ENCODE measurements at places on chromosomes 11 and 22. TPM values are rescaled to one million over a fixed set of nuclear protein-coding genes. Genes with fewer than 3 reads are reported as not detected.

- no peak for DNase-seq
These were observed 258.9 kb downstream of the BUD13 start for GRCh38 chr11:116513894-116514293.

DNA sequence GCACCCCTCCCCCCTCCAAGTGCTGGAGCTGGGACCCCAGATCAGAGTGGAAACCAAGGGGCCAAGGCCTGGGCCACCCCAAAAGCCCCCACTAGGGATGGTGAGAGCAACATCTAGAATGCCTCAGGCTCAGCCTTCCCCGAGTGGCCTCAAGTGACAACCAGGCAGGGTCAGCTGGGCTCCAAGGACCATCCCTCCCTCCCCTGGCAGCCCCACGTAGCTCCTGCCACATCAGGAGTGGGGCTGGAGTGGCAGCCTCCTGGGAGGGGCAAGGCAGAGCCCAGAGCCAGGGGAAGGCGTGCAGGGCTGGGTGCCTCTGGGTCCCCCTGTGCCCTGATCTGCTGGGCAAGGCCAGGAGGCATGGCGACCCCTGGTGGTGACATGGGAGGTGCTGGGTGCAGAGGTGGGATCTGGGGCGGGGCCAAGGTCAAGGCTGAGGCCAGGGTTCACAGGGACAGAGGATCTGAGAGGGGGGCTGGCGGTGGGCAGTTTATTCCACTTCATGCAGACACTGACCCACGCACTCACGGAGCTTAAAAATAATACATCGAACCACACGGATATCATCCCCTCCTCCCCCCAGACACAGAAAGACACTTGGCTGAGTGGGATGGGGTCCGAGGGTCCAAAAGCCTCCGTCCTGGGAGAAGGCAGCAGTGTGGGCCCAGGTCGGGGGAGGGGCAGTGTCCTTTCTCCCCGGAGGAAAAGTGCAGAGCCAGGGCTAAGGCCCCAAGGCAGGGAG is 15.8 kb upstream of the EHD1 start:
- no peak for DNase-seq

GRCh38 chr11:77374611-77375031 is 73.1 kb upstream of the GDPD4 start:
- no peak for DNase-seq

The CSKMT gene
- polyA plus RNA-seq, result 7.3 TPM

The APOBEC3H gene
- polyA plus RNA-seq, result 0.30 TPM

- no peak for DNase-seq
These were observed 37.6 kb upstream of the KLHL35 start for GRCh38 chr11:75470476-75471080.

The FXYD2 gene
- polyA plus RNA-seq, result 549 TPM

DNA sequence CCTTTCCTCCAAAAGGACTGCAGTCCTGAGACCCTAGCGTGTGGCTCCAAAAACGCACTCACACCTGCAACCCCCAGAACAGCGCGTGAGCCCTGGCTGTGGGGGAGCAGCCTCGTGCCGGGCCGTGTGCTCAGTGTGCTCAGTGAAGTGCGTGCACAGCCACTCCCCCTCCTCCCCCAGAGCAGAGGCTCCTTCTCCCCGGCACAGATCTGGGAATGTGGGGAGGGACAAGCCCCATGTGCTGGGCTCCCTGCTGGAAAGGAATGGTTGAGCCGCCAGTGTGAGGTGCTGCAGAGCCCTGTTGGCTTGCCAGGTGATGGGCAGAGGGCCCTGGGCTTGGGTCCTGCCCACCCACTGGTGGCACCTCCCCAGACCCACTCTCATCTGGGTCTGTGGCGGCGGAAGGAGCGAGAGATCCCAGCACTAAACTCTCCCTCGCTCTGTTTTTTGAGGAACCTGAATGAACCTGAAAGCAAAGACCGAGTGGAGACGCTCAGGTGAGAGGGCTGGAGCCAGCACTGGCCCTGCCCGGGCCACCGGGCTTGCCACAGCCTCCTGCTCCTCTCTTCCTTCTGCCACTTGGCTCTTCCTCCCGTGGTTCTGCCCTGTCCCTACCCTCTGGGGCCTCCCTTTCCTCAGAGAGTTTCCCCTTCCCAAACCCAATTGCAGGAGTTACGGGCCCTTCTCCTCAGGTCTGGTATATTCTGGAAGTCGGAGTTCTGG is 9.0 kb downstream of the RCOR2 start:
- no peak for DNase-seq

- no peak for DNase-seq
These were observed 157.4 kb downstream of the COMMD9 start for GRCh38 chr11:36131721-36132397.

DNA sequence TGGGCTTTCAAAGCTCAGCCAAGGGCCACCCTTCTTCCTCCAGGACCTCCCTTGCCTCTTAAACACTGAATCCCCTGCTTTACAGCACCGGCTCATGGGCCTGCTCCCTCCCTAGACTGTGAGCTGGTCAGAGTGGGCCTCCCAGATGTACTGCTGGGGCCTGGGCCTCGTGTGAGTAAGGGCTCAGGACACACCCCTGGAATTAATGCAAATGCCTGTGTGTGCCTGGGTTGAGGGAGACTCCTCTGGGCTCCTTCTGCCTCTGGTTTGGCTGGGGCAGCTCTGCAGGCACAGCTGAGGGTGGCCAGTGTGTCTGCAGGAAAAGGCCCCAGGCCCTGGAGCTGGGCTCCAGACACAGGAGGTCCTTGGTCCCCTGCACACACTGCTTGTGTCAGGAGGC is 24.2 kb downstream of the ALX4 start:
- DNase-seq, result no peak

The HBG1 gene
- polyA plus RNA-seq, result 7.0 TPM

The TRIM6 gene
- polyA plus RNA-seq, result 65.1 TPM

The SYCE3 gene
- 0.43 TPM for polyA plus RNA-seq

DNA sequence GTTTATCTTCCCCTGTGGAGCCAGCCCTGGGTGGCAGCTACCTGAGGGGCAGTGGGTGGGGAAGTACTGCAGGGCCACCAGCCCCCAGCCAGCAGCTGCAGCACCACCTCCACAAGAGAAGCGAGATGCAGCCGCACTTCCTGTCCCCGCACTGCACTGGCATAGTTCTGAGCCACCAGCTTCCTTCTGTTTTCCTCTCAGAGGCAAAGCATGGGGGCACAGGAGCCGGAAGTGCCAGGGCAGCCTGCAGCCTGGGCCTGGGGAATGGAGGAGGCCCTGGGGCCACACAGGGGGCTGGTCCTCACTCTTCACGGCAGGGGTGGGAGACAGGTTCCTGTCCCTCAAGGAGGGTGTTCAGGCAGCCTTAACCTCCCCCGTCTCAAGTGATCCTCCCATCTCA is 11.9 kb upstream of the SH3BP1 start:
- DNase-seq, result no peak

GRCh38 chr11:35618497-35619115 is 346 bp downstream of the FJX1 start:
- no peak for DNase-seq

- DNase-seq, result no peak
These were observed 7.9 kb downstream of the TIGD3 start for GRCh38 chr11:65362320-65362931.

GRCh38 chr11:8930456-8931175 is 2.1 kb downstream of the C11orf16 start:
- DNase-seq, result no peak

DNA sequence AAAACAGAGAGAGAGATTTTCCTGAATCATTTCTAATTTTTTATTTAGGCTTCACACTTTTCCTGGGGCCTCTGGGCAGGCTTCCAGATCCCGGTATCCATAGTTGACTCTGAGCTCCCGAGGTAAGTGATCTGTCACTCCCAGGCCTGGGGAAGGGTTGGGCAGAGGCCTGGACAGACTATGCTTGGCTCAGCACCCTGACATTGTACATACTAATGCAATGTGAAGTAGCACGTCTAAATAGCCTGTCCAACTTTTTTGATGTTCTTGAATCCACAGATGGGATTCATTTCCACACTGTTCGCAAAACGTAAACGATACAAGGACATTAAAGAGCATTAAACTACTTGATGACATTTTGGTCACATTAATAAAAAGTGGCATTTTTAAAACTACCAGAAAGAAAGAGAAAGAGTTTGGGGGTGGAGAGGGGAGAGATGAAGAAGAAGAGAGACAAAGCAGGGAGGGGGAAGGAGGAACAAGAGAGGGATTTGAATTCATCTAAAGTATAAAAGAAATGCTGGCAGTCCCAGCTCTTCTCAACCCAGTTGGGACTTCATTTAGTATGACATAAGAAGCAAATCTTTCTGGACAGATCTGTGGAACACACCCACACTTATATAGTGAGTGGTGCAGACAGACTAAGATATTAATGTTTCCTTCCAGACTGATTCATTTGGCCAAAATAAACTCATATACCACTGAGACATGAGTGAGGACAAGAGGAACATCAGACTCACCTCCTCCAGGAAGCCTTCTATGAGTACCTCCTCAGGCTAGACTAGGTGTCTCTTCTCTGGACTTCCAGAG is 514.2 kb downstream of the SOX6 start:
- DNase-seq, result no peak

The SPDYC gene
- not detected for polyA plus RNA-seq

The GPR152 gene
- not detected for polyA plus RNA-seq

The RIMBP3C gene
- polyA plus RNA-seq, result 0.39 TPM

GRCh38 chr11:105612771-105613170 is 2.9 kb downstream of the GRIA4 start:
- no peak for DNase-seq

The MPZL3 gene
- 4.6 TPM for polyA plus RNA-seq

DNA sequence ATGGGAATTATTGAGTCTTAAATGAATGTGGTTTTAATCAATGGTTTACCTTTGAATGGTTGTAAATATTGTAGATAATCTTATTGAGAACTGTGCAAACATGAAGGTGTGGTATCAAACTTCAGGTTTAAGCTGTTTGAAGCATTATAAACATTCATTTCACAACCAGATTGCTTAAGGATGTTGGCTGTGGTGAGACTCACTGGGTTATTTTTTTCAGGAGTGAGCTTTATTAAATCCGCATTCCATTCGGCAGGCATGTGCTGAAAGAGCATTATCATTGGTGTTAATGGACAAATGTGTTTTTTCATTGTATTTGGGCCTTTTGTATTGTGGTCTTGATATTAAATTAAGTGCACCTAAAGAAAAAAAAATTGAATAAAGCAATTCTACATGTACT is 9.7 kb downstream of the MMP3 start:
- no peak for DNase-seq

The CNIH2 gene
- polyA plus RNA-seq, result 4.9 TPM

GRCh38 chr11:126355324-126355925 is at the start of gene ST3GAL4:
Gene ST3GAL4 (plus strand): TSS chr11:126355686. CDS start chr11:126406156, 50,470 bp downstream.
- DNase-seq, result peak; percentile 52

The C22orf15 gene
- polyA plus RNA-seq, result 3.9 TPM

DNA sequence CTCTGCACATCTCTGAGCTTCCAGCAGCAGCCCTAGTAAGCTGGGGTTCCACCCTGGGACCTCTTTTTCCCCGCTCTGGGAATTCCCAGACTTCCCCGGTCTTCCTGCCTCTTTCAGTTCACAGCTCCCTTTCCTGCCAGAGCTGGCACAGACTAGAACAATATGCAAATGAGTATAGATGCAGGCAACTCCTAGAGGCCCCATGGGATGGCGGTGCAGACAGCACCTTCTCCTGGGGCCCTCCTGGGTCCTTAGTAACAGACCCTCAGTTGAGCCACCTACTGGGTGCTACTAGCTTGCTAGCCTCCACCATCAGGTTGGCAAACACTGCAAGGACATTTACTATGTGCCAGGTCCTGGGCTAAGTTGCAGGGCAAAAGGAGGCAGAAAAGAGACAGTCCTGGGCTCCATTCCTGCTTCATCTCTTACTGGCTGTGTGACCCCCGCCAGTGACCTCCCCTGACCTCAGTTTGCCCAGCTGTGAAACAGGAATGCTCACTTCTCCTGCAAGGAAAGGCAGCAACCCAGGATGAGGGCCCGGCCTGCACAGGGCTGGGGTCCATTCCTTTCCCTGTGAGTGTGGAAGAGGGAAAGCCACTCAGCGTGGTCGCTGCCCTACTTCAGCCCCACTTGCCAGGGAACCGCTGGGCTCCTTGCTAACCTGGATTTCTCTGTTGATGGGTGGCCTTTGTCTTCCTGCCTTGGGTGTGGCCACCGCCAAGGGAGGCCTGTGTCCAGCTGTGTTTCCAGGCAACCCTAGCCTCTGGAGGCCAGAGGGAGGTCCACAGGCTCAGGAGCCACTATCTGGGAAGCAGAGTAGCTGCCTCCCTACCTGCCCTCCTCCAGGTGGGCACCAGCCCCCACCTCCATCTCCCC is 7.3 kb downstream of the RELT start:
- DNase-seq, result no peak

DNA sequence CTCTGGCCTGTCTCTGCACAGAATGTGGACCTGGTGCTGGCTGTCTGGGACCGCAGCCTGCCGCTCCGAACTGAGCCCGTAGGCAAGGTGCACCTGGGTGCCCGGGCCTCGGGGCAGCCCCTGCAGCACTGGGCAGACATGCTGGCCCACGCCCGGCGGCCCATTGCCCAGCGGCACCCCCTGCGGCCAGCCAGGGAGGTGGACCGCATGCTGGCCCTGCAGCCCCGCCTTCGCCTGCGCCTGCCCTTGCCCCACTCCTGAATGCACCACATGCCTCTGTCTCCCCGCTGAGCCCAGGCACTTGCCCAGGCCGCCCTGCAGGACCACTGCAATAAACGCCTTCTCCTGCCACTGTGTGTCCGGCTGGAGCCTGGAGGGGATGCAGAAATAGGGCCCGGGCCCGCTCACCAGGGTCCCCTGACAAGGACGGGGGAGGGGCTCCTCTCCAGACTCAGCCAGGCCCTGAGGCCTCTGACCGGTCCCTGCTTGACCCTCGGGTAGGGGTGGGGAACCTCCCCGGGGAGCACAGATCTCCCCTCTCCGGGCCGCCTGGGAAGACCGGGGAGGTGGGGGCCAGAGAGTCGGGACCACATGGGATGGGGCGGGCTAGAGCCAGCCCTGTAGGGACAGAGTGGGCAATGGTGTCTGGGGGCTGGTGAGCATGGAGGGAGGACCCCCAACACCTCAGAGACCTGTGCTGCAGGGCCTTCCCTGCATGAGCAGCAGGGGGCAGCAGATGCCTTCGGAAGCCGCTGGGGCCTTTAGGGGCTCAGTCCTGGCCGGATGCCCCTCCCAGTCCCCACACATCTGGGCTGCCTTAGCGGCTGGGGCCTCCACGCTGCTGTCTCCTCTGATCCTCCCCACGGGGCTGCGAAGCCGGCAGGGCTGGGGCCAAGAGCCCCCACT is 1.4 kb upstream of the TNNI2 start:
- no peak for DNase-seq

The OR52K2 gene
- not detected for polyA plus RNA-seq

The MCAM gene
- polyA plus RNA-seq, result 58.3 TPM

DNA sequence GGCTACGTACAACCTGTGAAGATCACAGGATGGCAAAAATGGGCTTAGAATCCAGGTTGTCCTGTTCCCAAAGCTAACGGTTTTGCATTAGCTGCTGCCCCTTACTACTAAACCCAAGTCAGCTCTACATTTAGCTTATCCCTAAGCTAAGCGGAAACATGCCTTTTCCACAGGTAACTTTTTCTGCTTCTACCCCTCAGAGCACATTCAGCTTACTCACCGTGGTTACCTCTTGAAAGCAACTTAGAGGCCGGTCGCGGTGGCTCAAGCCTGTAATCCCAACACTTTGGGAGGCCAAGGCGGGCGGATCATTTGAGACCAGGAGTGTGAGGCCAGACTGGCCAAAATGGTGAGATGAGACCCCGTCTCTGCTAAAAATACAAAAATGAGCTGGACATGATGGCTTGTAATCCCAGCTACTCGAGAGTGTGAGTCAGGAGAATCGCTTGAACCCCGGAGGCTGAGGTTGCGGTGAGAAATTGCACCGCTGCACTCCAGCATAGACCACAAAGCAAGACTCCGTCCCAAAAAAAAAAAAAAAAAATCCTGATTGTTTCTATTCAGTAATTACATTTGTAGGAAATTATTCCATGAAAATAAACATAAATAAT is 790 bp upstream of the TMEM41B start:
- DNase-seq, result no peak

The MRGPRF gene
- polyA plus RNA-seq, result 35.3 TPM

GRCh38 chr22:38728871-38729796 is 23.4 kb downstream of the GTPBP1 start:
- DNase-seq, result no peak

The MRGPRX3 gene
- polyA plus RNA-seq, result not detected

The CALCA gene
- 9.8 TPM for polyA plus RNA-seq

Measured in left renal cortex interstitium (tissue), 4 donors.